Cardiac muscle cell (in vitro differentiated cells and primary cell): ENCODE measurements at places on chromosomes 16 and 17.

- H3K27me3 ChIP-seq = no peaks in the 10 kb centered on the region
- peak overlapping the region; percentile 43 for H3K27ac ChIP-seq
- peaks cover 32% of the 10 kb centered on the region for H3K36me3 ChIP-seq
- no peak for DNase-seq
- H3K4me1 ChIP-seq = peaks cover 13% of the 10 kb centered on the region
- H3K4me3 ChIP-seq = no peak overlapping the region
Observed at GRCh38 chr17:76038050-76038449, 10.9 kb upstream of the EVPL start.

- no peak overlapping the region for H3K27ac ChIP-seq
- H3K36me3 ChIP-seq = no peaks in the 10 kb centered on the region
- no peak overlapping the region for H3K4me3 ChIP-seq
- DNase-seq = no peak
- H3K27me3 ChIP-seq = no peaks in the 10 kb centered on the region
Observed at GRCh38 chr16:12572316-12572985, 231.2 kb downstream of the CPPED1 start.

DNA sequence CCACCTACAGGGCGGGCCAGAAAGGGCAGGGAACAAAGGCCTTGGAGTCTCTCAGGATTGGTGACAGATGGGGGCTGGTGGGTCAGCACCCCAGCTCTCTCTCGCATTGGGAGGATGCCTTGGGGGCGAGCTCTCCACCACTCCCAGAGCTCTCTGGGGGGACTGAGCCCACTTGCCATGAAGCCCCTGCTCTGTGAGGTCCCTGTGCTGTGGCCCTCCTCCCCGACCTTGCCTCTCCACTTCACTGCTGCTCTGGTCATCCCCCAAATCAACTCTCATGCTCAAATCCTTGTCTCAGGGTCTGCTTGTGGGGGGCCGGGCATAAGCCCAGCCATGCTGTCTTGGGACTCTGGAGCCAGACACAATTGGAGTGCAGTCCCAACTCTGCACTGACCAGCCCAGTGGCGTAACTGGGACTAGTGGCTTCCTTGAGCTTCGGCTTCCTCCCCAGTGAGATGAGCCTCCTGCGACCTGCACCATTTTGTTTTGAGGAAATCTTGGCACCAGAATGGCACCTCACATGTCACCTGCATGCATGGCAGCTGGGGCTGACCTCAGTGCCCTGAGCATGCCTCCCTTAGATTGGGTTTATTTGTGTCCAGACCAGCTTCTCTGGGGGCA is 184.5 kb downstream of the IRF8 start:
- no peaks in the 10 kb centered on the region for H3K27me3 ChIP-seq
- peaks cover 14% of the 10 kb centered on the region for H3K4me1 ChIP-seq
- H3K27ac ChIP-seq = no peak overlapping the region
- DNase-seq = no peak
- H3K36me3 ChIP-seq = no peaks in the 10 kb centered on the region

GRCh38 chr16:10658943-10659342 is 35.8 kb downstream of the TEKT5 start:
- H3K27ac ChIP-seq = no peak overlapping the region
- no peaks in the 10 kb centered on the region for H3K36me3 ChIP-seq
- H3K4me3 ChIP-seq = no peak overlapping the region
- H3K27me3 ChIP-seq = no peaks in the 10 kb centered on the region

GRCh38 chr17:28346746-28347246 is 10.5 kb downstream of the POLDIP2 start:
- peak; percentile 49 for DNase-seq
- no peaks in the 10 kb centered on the region for H3K27me3 ChIP-seq
- H3K4me3 ChIP-seq = no peak overlapping the region
- H3K4me1 ChIP-seq = peaks cover 2% of the 10 kb centered on the region
- peaks cover 61% of the 10 kb centered on the region for H3K36me3 ChIP-seq
- peak overlapping the region; percentile 88 for H3K27ac ChIP-seq
